ENCODE measurements at places on chromosomes 16 and 17.

DNA sequence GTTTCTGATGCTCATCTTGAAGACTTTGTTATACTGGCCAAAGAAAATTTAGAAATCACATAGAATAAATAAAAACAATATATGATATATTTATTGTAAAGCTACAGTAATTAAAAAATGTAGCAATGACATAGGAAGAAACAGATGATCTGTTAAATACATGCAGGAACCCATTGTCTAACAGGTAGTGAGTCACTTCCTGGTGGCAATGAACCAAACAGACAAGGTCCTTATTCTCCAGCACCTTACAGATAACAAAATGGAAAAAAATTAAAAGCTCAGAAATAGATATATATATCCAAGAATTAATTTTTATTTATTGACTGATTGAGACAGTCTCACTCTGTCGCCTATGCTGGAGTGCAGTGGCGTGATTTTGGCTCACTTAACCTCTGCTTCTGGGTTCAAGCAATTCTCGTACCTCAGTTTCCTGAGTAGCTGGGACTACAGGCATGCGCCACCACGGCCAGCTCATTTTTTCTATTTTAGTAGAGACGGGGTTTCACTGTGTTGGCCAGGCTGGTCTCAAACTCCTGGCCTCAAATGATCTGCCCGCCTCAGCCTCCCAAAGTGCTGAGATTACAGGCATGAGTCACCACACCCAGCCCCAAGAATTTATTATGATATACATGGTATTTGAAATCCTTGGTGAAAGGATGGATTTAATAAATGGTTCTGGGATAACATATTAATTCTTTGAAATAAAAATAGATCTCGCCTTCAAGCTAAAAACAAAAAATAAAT is 7.5 kb downstream of the NETO2 start:
- DNase-seq, result peak; percentile 78

DNA sequence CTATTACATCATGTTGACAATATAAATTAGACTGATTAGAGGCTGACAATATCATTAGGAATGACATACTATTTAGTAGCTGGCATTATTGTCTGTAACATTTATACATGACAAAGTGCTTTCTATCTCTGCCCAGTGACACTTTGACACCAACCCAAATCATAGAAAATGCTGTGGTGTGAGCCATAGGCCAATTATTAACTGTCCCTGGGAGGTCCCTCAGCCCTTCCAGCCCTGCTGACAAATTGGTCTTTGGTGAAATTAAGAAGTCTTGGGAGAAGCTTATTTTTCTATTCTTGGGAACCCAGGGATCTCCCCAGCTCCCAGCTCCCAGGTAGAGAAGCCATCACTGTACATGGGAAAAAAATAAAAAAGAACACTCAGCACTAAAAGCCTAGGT is 179.6 kb downstream of the AIPL1 start:
- no peak for DNase-seq

GRCh38 chr16:47506800-47507199 is 45.7 kb downstream of the PHKB start:
- DNase-seq, result no peak

DNA sequence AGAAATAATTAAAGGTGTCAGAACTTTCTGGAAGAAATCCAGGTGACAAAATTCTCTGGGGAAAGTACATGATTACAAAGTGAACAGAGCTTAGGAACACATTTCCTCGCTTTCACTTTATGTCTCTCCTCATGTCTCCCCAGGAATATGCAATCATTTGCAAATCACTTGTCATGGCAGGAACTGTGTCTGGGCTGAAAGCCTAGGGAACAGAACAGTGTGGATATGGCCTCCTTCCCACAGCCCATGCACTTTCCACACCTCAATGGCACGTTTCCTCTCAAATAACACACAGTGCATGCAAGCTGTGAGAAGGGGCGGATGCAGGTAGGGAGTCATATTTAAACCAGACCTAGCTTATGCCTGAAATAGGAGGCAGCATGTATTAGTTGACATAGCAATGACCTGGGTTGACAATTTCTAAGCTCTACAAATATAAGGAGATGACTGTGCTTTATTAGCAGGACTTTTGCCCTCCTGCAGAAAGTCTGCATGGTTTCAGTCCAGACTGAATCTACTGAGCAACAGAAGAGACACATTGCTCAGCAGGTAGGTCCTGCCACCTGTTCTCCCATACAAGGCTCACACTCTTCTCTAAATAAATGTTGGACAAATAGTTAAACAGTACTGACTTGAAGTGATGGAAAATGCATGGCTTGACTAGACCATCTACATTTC is 236.0 kb upstream of the ELAC2 start:
- DNase-seq, result peak; percentile 4

DNA sequence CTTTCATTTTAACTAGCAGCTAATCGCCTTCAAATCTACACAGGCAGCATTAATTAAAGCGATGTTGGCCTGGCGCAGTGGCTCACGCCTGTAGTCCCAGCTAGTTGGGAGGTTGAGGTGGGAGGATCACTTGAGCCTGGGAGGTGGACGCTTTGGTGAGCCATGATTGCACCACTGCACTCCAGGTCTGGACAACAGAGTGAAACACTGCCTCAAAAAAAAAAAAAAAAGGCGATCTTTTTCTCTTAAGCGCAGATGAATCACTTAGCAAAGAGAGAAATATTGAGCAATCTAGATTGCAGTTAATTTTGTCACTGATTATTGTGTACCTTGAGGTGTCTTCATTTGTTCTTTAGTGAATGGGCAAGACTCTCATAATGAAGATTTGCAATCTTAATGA is 12.4 kb downstream of the SNTB2 start:
- no peak for DNase-seq

GRCh38 chr17:76079956-76080767 is 1.2 kb downstream of the ZACN start:
- peak; percentile 58 for DNase-seq
